Activated CD4-positive, alpha-beta T cell treated with anti-CD3 and anti-CD28 coated beads for 36 hours (primary cell): ENCODE measurements at places on chromosomes 16 and 17. TPM values are rescaled to one million over a fixed set of nuclear protein-coding genes. Genes with fewer than 3 reads are reported as not detected.

Gene CACNG4
- total RNA-seq: not detected

DNA sequence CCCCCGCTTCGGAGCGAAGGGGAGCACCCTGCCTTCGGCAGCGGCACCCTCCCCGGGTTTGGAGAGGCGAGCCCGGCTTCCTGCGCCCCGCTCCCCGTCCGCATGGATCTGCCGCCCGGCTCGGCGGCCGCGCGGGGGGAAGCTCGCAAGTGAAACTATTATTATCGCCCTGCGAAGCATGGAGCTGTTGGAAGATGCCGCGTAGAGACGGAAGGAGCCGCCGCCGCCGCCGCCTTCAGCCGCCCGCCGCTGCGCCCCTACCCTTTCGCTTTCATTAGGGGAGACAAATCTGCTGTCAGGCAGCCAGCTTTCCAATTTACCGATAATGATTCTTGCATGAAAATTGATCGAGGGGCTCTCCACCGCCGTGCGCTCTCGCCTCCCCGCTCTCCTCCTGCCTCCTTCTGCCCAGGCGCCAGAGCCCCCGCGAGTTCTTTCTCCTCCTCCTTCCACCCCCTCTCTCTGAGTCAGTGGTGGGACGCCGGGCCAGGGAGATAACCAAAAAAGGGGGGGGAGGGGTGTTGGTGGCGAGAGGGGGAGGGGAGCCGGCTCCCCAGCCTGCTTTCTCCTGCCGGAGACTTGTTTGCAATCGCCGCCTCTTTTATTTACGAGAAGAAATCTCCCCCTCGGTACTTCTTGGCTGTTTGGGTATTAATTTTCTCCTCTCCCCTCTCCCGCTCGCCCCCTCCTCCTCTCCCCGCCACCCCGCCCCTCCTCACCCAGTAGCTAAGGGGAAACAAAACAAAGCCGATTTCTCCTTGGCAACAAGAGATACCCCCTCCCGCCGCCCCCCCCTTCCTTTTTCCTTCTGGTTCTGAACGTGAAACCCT is 58.0 kb upstream of the GSE1 start:
- peak; percentile 83 for DNase-seq
- no peaks in the 10 kb centered on the region for H3K36me3 ChIP-seq
- peak overlapping the region; percentile 88 for H3K4me3 ChIP-seq
- peaks cover 32% of the 10 kb centered on the region for H3K4me1 ChIP-seq

Gene KRT32
- not detected for total RNA-seq

GRCh38 chr17:45114117-45114932 is 18.0 kb downstream of the PLCD3 start:
- H3K36me3 ChIP-seq: no peaks in the 10 kb centered on the region
- no peaks in the 10 kb centered on the region for H3K4me1 ChIP-seq
- H3K27ac ChIP-seq: no peak overlapping the region
- no peaks in the 10 kb centered on the region for H3K27me3 ChIP-seq
- DNase-seq: no peak

GRCh38 chr17:48571024-48571818 is 6.9 kb downstream of the HOXB4 start:
- no peak for DNase-seq
- H3K4me3 ChIP-seq: no peak overlapping the region
- peaks cover 8% of the 10 kb centered on the region for H3K4me1 ChIP-seq
- peaks cover 2% of the 10 kb centered on the region for H3K36me3 ChIP-seq

DNA sequence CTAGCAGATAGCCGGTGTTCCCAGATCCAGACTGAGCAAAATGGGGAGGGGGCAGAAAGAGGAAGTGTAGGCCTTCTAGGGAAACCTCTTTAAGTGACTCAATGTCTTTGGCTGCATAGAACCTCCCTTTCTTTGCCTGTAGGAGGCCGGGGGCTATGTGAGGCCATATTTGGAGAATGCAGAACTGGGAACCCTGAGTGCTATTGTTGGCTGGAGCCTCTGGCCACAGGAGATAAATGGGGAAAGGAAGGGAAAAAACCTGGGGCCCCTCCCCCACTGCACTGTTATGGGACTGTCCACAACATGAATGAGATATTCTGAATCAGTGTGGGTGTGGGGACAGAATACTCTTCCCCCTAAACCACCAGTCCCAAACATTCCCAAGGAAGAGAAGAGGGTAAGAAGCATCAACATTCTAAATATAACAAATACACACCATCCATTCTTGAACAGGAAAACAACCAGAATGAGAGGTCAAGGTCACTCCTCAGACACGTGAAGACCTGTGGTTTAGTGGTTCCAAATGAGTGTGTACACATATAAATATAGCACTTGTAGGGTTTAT is 2.4 kb downstream of the VPS25 start:
- DNase-seq: no peak
- no peak overlapping the region for H3K4me3 ChIP-seq

Gene SLC52A1
- 0.26 TPM for total RNA-seq

Gene GAS2L2
- not detected for total RNA-seq

Gene LRRC46
- 0.82 TPM for total RNA-seq

- no peaks in the 10 kb centered on the region for H3K27me3 ChIP-seq
- H3K4me3 ChIP-seq: no peak overlapping the region
- H3K36me3 ChIP-seq: no peaks in the 10 kb centered on the region
- no peak for DNase-seq
- no peak overlapping the region for H3K27ac ChIP-seq
These were observed 5.6 kb downstream of the ALDH3A1 start for GRCh38 chr17:19742495-19742894.

- no peak for DNase-seq
- peaks cover 69% of the 10 kb centered on the region for H3K36me3 ChIP-seq
- H3K27ac ChIP-seq: peak overlapping the region; percentile 25
- H3K4me1 ChIP-seq: peaks cover 13% of the 10 kb centered on the region
These were observed 23.1 kb downstream of the LITAFD start for GRCh38 chr16:8905168-8905762.

- no peak overlapping the region for H3K4me3 ChIP-seq
- H3K36me3 ChIP-seq: no peaks in the 10 kb centered on the region
- no peak for DNase-seq
- no peak overlapping the region for H3K27ac ChIP-seq
These were observed 2.7 kb upstream of the KCNJ18 start for GRCh38 chr17:21689604-21690003.

DNA sequence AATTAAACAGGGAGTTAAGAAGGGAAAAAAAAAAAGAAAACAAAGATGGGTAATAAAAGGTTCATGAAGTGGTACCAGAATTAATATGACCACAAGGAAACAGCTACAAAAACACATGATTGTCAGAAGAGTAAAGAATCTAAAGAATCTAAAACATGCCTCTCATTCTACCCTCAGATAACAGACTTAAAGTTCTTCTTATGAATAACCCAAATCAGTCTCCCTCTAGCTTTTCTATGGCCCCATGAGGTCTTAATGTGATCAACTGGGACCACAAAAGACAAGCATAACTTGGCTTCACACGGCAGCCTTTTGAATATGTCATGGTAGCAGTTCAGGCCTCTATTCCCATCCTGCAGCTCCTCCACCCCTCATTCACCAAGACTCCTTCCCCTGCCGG is 6.9 kb downstream of the MYH10 start:
- peaks cover 2% of the 10 kb centered on the region for H3K36me3 ChIP-seq
- H3K27me3 ChIP-seq: peaks cover 28% of the 10 kb centered on the region
- no peak overlapping the region for H3K27ac ChIP-seq
- no peak for DNase-seq
- peaks cover 16% of the 10 kb centered on the region for H3K4me1 ChIP-seq

Gene TLCD1
- total RNA-seq: 8.5 TPM

- H3K36me3 ChIP-seq: peaks cover 27% of the 10 kb centered on the region
- no peaks in the 10 kb centered on the region for H3K4me1 ChIP-seq
- no peak overlapping the region for H3K27ac ChIP-seq
- H3K27me3 ChIP-seq: no peaks in the 10 kb centered on the region
These were observed 64.7 kb downstream of the WNT3 start for GRCh38 chr17:46753776-46754175.

DNA sequence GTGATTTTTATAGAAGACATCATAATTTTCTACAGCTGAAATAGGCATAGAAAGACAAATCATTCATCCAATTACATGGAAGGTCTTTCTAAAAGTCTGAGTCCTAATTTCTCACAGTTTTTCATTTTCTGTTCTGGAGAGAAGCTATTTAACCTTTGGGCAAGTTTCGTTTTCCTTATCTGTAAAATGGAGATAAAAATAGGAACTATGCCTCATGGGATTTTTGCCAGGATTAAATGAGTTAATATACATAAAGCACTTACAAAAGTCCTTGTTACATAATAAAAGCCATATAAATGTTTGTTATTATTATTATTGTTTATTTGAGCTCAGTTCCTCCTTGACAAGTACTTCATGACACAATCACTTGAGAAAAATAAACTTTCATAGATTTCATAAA is 121.4 kb downstream of the SKAP1 start:
- H3K27me3 ChIP-seq: no peaks in the 10 kb centered on the region
- no peak for DNase-seq
- H3K4me1 ChIP-seq: peaks cover 20% of the 10 kb centered on the region
- H3K27ac ChIP-seq: no peak overlapping the region

Gene SNAI3
- 4.1 TPM for total RNA-seq

GRCh38 chr17:75589919-75590303 is 2.3 kb downstream of the MYO15B start:
- DNase-seq: peak; percentile 16
- peaks cover 2% of the 10 kb centered on the region for H3K27me3 ChIP-seq
- no peak overlapping the region for H3K27ac ChIP-seq
- no peaks in the 10 kb centered on the region for H3K36me3 ChIP-seq

GRCh38 chr16:24139282-24139681 is 116.9 kb upstream of the CACNG3 start:
- H3K4me1 ChIP-seq: peaks cover 24% of the 10 kb centered on the region
- DNase-seq: peak; percentile 27
- peak overlapping the region; percentile 24 for H3K27ac ChIP-seq
- H3K4me3 ChIP-seq: no peak overlapping the region
- peaks cover 16% of the 10 kb centered on the region for H3K36me3 ChIP-seq

GRCh38 chr16:51898872-51899271 is 648.1 kb downstream of the TOX3 start:
- H3K27me3 ChIP-seq: no peaks in the 10 kb centered on the region
- H3K4me1 ChIP-seq: no peaks in the 10 kb centered on the region
- H3K27ac ChIP-seq: no peak overlapping the region
- H3K36me3 ChIP-seq: no peaks in the 10 kb centered on the region
- no peak overlapping the region for H3K4me3 ChIP-seq
- DNase-seq: no peak

- peaks cover 3% of the 10 kb centered on the region for H3K4me1 ChIP-seq
- no peak overlapping the region for H3K27ac ChIP-seq
- no peak for DNase-seq
- H3K4me3 ChIP-seq: no peak overlapping the region
- H3K36me3 ChIP-seq: no peaks in the 10 kb centered on the region
- peaks cover 3% of the 10 kb centered on the region for H3K27me3 ChIP-seq
These were observed 299.7 kb downstream of the CDH13 start for GRCh38 chr16:82926500-82926899.

- H3K36me3 ChIP-seq: peaks cover 54% of the 10 kb centered on the region
- H3K4me3 ChIP-seq: no peak overlapping the region
- H3K27me3 ChIP-seq: no peaks in the 10 kb centered on the region
- H3K4me1 ChIP-seq: peaks cover 2% of the 10 kb centered on the region
- no peak for DNase-seq
These were observed 23.2 kb downstream of the MYH3 start for GRCh38 chr17:10633738-10634379.
